ENCODE measurements at places on chromosomes 12 and 14. TPM values are rescaled to one million over a fixed set of nuclear protein-coding genes. Genes with fewer than 3 reads are reported as not detected.

DNA sequence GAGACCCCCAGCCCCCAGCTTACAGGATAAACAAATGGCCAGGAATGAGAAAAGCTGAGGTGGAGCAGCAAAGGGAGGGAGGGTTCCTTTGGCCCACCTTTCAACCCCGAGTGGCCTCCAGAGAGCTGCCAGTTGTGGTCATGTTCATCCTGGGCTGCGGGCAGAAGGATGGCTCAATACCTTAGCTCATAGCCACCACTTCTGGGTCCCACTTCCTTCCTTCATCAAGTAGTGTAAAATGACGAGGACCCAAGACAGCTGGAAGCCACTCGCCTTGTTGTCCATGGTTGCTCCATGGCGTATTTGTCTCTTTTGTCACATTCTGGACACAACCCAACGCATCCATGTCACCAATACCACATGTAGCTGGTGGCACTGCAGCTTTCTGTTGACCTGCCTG is 24.2 kb downstream of the CRACR2A start:
- DNase-seq, result no peak

Gene RNASE4
- total RNA-seq, result not detected

DNA sequence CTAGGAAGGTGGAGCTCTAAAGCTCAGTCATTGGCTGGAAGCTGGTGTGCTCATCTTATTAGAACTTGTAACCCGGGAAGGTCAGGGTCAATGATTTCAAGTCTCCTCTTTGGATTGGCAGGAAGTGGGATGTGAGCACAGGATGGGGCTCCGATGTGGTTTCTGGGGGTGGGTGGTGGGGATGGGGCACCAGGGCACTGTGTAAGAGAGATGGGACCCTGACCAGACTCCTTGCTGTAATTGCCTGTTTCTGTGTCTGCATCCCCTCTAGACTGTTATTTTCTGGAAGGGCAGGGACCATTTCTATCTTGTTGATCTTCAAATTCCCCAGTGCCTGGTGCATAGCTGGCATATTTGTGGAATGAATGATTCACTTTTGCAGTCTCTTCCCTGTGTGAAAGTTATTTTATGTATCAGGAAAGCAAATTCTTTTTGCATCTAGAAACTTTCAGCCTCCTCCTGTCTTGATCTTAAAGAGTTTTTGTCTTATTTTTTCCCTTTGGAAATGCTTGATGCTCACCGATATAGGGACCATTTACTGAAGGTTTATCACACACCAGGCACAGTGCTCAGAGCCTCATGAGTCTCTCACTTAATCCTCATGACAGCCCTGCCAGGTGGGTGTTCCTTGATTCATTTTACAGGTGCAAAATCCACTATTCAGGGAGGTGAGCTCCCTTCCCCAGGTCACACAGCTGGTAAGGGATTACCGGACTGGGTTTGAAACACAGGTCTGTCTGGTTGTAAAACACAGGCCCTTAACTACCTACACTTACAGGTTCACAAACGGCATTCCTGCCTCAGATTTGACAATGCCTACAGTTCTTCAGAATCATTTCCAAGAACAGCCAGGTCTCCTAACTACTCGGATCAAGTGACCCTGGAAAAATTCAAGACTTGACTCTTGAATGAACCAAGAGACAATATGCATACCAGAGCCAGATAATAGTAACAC is 86.9 kb upstream of the IGF1 start:
- DNase-seq, result no peak

- no peak for DNase-seq
Observed at GRCh38 chr12:2613326-2614073, 181.3 kb upstream of the FKBP4 start.

GRCh38 chr12:76649099-76649498 is 89.5 kb upstream of the OSBPL8 start:
- no peak for DNase-seq

Measured in OCI-LY7 (cell line).